CD4-positive, alpha-beta T cell treated with Interleukin-15 for 4 hours (primary cell): ENCODE measurements at places on chromosomes 6 and 20.

DNA sequence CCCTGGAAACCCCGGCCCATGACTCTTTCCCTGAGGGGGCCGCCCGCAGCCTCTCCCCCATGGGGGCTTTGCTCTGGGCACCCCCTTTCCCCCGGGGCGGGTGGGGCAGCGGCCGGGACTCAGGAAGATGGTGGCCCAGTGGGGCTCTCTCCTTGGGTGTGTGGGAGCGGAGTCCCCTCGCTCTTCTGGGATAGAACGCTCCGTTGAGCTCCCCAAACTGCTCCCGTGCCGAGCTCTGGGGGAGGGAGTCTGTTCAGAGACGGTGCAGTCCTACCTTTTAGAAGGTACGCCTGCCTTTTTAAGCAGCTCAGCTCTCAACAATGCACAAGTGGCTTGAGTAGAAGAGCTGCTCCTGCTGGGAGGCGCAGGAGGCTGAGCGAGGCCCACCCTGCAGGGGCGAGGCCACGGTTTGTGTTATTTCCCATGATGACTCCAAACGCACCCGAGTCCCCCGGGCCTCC is 21.7 kb upstream of the BHLHE23 start:
- no peak for DNase-seq

- no peak for DNase-seq
Measured at GRCh38 chr20:9389346-9389745, 125.0 kb upstream of the LAMP5 start.

DNA sequence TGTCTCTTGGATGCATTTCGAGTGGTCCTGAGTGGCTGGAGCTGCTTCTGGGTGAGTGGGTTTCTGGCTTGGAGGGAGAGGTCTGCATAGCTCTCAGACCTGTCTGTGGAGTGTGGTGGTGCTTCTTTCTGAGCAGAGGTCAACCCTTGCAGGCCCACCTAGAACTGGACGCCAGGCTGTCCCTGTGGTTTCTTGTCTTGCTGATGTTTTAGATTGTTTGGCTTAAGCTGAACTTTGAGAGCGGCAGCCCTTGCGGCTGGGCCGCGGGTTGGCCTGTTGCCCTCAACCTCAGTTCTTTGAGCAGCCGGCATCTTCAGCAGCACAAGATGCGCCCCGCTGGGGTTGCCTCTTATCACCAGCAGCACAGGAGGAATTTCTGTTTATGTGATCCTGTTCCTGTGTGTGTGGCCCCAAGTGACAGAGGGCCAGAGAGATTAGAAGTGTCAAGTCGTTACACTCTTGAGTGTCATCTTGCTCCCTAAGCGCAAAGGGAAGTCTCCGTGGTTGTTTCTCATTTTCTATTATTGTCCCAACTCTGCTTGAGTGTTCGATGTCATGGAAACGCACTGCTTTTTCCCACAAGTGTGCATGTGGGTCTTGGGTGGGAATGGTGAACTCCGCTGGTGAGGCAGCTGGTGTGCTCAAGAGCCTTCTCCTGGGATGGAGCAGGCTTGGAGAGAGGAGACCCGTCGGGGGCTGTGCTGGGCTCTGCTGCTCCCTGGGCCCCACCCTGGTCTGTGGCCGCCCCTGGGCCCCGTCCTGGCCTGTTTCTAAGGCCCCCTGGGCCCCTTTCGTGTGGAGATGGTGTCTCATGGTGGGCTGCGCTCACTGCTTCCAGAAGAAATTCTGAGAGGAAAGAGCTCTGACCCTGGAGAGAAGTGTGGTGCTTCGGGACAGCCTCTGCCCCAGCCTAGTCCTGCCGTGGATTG is 20.1 kb upstream of the SLC22A1 start:
- DNase-seq = no peak

- DNase-seq = no peak
Measured at GRCh38 chr20:6265204-6265904, 142.5 kb upstream of the FERMT1 start.

DNA sequence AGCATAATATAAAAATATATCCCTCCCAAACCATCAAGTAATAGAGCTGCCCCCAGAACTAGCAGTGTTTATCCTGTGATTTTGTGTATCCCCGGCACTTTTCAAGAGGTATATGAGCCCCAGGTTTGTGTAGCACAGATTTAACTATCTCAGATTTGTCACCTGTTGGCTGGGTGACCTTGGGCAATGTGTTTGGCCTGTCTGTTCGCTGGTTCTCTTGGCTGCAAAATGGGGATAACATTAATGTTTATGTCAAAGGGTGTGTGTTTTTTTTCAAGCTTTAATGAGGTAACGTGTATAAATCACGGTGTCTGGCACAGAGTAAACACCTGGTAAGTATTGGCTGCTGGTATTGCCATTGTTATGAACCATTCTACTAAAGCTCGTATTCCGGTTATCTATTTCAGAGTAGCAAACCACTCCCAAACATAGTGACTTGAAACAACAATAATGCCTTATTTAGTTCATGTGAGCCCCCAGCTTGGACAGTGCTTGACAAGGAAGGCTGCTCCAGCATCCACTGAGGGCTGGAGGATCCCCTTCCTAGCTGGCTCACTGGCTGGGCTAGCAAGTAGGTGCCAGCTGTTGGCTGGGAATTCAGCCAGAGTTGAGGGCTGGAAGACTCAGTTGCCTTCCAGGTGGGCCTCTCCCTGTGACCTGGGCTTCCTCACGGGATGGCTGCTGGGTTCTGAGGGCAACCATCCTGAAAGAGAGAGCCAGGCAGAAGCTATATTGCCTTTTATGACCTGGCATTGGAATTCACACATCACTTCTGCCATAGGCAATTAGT is 36.2 kb downstream of the PDRG1 start:
- DNase-seq = no peak

GRCh38 chr20:24136659-24137246 is 148.2 kb upstream of the GGTLC1 start:
- DNase-seq = no peak

DNA sequence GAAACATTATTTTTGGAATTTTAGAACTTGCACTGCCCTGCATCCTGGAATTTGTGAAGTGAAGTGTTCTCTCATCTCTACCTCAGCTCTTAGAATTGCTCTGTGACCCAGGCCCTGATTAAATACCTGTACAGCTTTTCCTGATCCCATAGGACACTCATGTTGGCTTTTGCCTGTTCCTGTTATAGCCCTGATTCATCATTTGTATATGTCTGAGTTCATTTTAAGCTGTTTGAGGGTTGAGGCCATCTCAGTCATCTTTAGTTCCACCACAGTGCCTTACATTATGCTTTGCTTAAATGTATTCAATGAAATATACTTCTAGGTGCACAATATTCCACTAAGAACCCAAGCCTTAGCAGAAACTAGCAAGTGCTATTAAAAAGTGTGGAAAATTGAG is 26.4 kb downstream of the ZFAND3 start:
- DNase-seq = no peak

GRCh38 chr20:52540509-52540908 is 348.9 kb upstream of the ZFP64 start:
- no peak for DNase-seq

- DNase-seq = no peak
Measured at GRCh38 chr6:107817784-107818183, 6.3 kb downstream of the SCML4 start.

- peak; percentile 23 for DNase-seq
Measured at GRCh38 chr6:144566868-144567615, 281.9 kb downstream of the UTRN start.

DNA sequence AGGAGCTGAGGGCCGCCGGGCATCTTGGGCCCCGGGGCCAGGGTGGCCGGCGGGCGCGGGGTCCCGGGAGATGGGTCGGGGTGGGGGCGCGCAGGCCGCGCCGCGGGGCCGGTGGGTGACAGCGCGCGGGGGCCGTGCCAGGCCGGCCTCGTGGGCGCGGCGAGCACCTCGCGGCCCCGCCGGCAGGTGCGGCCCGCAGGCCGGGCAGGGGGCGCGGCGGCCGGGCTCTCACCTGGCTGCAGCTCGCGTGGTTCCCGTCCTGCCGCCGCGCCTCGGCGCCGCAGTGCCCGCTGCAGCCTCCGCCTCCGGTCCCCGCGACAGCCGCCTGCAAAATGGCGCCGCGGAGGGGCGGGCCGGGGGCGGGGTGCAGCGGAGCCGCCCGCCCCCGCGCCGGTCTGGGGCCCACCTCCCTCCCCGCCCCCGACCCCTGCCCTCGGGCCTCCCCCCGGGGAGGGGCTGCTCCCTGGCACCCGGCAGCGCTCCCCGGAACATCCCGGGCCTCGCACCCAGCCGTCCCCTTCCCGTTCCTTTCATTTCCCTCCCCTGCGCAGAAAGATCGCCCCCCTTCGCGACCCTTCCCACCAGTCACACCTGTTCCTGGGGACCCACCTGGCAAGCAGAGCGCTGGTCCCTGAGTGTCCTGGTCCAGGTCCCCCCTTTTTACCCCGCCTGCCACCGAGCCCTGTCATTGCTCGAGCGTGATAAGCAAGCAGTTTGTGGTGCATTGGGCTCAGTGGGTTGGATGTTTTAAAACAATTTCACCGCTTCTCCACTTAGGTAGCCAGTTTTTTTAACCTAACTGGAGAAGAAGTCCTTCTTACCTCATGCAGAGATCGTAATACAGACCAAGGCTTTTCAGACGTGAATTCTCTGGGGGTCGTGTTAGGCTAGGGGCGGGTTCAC is at the start of gene SLC23A2:
Gene SLC23A2, minus strand, starts transcription at position 337 of the 903 bp plus-strand sequence. CDS start 68,948 bp downstream, outside the sequence.
- DNase-seq = peak; percentile 31

GRCh38 chr6:157669323-157669722 is 153.7 kb upstream of the SNX9 start:
- DNase-seq = no peak

- DNase-seq = no peak
Measured at GRCh38 chr6:31065556-31065955, 46.8 kb downstream of the C6orf15 start.

DNA sequence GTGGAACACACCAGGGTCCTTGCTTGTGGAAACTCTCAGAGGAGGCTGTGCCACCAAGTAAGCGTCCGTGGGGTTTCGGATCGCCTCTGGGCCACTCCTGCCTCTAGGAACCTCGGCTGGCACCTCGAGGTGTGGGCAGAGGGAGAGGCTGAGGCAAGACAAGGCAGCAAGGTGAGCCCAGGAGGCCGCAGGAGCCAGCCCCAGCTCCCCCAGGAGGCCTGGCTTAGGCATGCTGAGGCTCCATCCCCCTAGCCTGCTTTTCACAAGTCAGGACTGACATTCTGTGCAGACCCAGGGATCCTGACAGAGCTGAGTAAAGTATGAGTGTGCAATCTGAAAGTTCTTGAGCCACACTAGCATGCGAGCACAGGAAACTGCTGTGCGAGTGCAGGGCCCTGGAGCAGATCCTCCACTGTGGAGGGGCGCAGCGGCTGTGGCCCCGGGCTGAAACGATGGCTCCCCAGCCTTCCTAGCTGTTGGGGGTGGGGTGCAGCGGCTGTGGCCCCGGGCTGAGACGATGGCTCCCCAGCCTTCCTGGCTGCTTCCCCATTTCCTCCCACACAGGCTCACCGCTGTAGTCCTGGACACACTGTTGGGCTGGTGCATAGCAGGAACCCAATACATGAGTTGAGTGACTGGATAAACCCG is 75.2 kb upstream of the CD93 start:
- no peak for DNase-seq

- no peak for DNase-seq
Measured at GRCh38 chr6:11331111-11331510, 98.6 kb upstream of the NEDD9 start.

GRCh38 chr6:144756469-144756868 is 471.3 kb downstream of the UTRN start:
- DNase-seq = no peak

- no peak for DNase-seq
Measured at GRCh38 chr20:23049201-23050075, at the start of gene THBD. Gene THBD, minus strand, starts transcription at chr20:23049672. Its CDS starts 168 bp downstream, at chr20:23049504.

GRCh38 chr6:131058236-131058635 is 4.8 kb downstream of the EPB41L2 start:
- DNase-seq = no peak

- no peak for DNase-seq
Measured at GRCh38 chr6:166757232-166758135, 130.4 kb upstream of the RPS6KA2 start.

- peak; percentile 25 for DNase-seq
Measured at GRCh38 chr20:21395666-21396598, 1.4 kb downstream of the NKX2-4 start.

- no peak for DNase-seq
Measured at GRCh38 chr20:62711703-62712101, 3.1 kb downstream of the NTSR1 start.

DNA sequence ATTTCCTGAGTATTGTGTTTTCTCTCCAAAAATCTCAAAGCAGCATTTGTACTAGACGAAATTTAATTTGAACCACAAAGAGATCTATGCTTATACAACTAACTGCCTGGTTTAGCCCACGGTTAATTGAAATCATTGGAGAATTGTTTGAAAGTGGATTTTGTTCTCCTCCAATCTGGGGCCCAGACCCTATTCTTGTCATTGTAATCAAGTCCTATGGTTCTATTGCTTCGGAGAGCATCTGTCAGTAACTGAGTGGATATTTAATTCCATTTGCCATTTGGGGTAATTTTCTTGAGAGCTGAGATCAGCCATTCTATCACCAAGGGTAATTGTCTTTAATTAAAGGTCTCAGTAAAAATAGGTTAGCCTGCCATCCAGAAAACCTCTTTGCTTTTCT is 117.0 kb upstream of the KCNG1 start:
- no peak for DNase-seq

DNA sequence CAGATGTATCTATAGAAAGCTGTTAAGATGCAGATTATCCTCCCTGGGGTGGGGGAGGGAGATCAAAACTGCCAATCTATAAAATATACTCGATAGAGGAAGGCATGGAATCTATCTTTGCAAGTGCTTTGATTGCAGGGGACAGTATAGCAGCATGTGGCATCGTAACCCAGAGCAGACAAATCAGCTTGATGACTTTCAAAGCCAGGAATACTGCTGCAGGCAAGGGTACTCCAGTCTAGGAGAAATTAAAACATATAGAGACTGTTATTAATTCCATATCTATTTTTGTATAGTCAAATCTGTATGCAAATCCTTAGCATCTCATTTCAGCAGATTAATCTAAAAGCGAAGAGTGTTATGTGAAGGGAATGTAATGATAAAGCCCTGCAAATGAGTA is 159.4 kb downstream of the MMS22L start:
- no peak for DNase-seq

DNA sequence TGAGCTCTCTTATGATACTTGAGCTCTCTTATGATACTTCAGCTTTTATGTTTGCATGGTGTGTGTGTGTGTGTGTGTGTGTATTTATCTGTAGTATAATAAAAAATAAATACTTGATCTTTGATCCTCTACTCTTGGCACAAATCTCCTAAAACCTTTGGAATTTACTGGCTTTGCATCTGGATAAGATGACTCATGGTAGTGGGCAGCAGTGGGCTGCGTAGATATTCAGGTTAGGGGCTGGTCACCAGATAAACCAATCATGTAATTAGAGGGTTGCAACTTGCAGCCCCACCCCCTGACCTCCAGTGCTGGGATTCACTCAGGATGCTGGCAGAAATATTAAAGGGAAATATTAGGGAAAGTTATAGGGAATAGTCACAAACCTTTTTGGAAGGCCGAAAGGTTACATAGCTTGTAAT is 151.9 kb upstream of the COL21A1 start:
- no peak for DNase-seq

DNA sequence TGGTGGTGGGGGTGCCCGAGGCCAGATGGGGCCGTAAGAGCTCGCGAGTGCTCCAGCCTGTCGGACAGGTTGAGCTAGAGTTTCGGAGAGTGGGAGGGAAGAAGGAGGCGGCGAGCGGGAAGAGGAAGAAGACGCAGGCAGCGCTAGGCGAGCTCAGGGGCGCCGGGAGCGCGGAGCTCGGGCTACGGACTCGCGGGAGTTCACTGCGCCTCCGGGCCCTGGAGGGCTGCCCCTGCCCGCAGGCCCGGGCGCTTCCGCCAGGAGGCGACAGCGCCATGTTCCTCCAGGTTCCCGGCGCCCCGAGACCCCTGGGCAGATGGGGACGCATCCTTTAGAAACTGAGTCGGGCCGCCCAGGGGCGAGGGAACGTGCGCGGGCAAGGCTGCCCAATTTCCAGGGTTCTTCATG is 984 bp downstream of the TFAP2C start:
- DNase-seq = no peak
